ENCODE measurements at places on chromosomes 4 and X.

GRCh38 chrX:5586726-5587125, 641.9 kb downstream of the NLGN4X start:
- DNase-seq = no peak

DNA sequence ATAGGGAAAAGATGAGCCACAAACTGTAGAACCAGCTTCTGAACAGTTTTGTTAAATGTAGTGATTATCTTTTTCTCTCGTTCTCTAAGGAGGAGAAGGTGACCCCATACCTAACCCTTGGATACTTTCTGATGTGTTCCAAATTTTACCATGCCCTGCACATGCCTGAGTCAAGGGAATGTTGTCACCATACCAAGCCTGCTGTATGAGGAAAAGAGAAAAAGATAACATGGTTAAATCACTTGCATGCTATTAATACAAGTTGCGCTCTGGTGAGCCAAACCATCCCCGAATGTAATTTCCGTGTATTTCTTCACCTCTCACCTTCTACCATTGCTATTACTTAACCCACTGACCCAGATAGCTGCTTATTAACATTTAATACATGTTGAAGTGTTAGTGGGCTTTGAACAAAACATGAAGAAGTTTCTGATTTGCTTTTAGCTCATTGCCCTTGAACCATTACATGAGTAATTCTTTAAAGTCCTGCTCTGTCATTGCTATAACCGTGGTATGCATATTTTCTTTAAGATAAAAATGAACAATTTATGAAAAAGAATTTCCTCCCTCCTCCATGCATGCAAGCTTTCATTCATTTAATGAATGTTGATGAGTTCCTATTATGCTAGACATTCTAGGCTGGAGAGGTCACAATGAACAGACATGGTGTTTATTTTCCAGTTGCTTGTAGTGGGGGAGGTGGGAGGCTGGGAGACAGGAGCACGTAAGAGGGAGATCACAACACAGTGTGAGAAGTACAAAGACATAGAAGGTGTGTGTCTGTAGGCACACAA, 13.6 kb upstream of the KIT start:
- no peak for DNase-seq

DNA sequence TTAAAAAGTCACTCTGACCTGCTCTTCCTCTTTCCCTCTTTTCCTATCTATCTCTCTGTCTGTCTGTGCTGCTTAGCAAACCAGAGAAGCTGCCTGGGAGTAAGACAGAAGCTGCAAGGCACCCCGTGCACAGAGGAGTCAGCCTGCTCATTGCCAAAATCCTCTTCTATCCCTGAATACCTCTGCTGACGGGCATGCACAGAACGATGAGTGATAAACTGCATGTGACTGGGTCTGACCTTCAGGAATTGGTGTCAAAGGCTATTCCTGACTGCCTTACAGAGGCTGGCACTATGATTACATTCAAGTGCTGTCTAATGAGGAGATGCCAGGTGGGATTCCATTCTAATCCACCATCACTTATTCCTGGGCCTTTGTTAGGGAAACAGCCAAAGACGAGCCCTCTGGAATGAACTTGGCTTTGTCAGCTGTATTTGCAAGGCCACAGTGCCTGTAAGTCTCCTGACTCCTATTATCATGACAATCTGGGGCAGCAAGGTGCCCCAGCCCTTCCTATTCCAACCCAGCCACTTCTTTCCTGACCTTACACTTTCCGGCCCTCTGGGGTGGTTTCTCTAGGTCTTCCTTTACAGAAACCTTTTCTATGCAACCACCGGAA, 45.4 kb upstream of the CTAG2 start:
- no peak for DNase-seq

GRCh38 chrX:646228-646495, 15.6 kb downstream of the SHOX start:
- DNase-seq = no peak

GRCh38 chr4:184196730-184197385, 20.8 kb downstream of the ENPP6 start:
- no peak for DNase-seq

GRCh38 chr4:176898791-176899190, 106.1 kb upstream of the VEGFC start:
- DNase-seq = no peak

- no peak for DNase-seq
Measured at GRCh38 chr4:108417923-108418322, 202.5 kb upstream of the RPL34 start.

Measured in activated CD4-positive, alpha-beta T cell treated with anti-CD3 and anti-CD28 coated beads, Interleukin-2, amount 10 ng/mL, durations not matched to agents 7 days and 5 days (primary cell).